ENCODE measurements at places on chromosomes 16 and 17. TPM values are rescaled to one million over a fixed set of nuclear protein-coding genes. Genes with fewer than 3 reads are reported as not detected.

SMARCD2 gene
- total RNA-seq, result 140 TPM

ACSM2A gene
- total RNA-seq, result not detected

AANAT gene
- total RNA-seq, result not detected

WNT9B gene
- not detected for total RNA-seq

STH gene
- total RNA-seq, result not detected

MILR1 gene
- 1.2 TPM for total RNA-seq

C16orf86 gene
- total RNA-seq, result 3.1 TPM

PRSS36 gene
- total RNA-seq, result 0.38 TPM

C16orf96 gene
- 0.04 TPM for total RNA-seq

MPP2 gene
- total RNA-seq, result 3.6 TPM
